ENCODE measurements at places on chromosomes 16 and 17. TPM values are rescaled to one million over a fixed set of nuclear protein-coding genes. Genes with fewer than 3 reads are reported as not detected.

PRSS53 gene
- 1.5 TPM for total RNA-seq

KRT32 gene
- not detected for total RNA-seq

STH gene
- total RNA-seq: not detected

KRTAP4-1 gene
- not detected for total RNA-seq

RNF157 gene
- total RNA-seq: 8.6 TPM

CANT1 gene
- 32.8 TPM for total RNA-seq

TNFRSF17 gene
- not detected for total RNA-seq

GDPD3 gene
- total RNA-seq: 0.67 TPM

MYH8 gene
- not detected for total RNA-seq

DOC2A gene
- 6.9 TPM for total RNA-seq

DNA sequence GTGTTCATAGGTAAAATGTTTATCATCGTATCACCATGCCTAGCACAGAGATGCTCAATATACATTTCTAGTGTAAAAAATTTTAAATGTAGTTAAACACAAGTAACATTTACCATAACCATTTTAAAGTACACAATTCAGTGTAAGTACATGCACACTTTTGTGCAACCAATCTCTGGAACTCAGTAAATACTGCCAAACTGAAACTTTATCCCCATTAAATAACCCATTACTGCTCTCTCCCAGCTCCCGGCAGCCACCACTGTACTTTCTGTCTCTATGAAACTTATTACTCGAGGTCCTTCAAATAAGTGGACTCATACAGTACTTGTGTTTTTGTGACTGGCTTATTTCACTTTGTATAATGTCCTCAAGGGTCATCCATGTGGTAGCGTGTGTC is 29.0 kb downstream of the RMI2 start:
- peak; percentile 6 for DNase-seq

GRCh38 chr16:74999219-74999608 is 390 bp downstream of the ZNRF1 start:
- no peak for DNase-seq

DNA sequence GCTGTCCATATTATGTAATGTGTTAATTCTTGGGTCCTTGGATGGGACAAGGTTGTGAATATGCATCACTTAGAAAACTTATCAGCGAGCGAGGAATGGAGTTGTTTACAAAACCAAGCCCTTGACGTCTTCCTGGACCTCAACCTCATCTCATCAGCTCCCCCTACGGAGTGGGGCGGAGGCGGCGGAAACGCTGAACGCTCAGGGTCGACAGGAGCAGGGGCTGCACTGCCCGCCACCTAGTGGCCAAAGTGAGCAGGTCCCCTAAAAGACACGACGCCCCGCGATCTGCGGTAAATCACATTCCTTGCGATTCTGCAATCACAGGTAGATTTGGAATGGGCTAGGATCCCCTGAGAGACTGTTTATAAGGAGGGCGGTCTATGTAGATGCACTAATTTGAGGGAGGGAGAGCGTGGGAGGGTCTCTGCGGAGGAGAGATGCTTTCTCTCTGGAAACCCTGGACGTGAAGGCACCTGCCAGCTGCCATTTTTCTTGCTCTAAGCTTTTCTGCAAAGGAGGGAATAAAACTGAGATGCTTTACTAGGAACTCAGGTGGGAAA is 5.4 kb upstream of the ICAM2 start:
- peak; percentile 88 for DNase-seq

DNA sequence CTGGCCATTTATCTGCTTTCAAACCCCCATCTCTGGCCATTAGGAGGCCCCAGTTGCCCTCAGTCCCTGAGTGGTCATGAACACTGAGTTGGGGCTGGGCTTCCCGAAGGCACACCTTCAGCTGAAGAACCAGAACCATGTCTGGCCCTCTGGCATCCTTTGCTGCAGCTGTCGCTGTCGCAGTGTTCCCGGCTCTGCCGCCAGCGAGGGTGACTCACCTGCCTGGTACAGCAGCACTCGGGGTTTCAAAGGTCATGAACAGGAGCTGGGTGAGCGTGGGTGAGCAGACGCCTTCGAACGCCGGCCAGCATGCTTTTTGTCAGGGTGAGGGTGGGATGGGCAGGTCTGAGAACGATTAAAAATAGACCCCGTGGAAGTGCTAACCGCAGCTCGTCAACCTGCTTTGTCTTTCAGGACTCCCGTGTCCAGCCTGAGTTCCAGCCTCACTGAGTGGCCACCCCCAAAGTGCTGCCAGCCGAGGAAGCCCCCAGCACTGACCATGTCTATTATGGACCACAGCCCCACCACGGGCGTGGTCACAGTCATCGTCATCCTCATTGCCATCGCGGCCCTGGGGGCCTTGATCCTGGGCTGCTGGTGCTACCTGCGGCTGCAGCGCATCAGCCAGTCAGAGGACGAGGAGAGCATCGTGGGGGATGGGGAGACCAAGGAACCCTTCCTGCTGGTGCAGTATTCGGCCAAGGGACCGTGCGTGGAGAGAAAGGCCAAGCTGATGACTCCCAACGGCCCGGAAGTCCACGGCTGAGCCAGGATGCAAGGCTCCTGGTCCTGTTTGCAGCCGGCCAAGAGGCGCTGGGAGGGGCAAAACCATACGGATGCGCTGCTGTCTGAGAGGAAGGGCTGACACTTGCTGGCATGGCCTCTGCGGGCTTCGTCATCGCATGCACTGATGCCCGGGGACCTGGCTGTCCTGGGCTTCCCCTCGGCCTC is 7.6 kb downstream of the SNN start:
- peak; percentile 85 for DNase-seq

GRCh38 chr16:47141773-47142485 is 1.8 kb downstream of the NETO2 start:
- peak; percentile 89 for DNase-seq

- no peak for DNase-seq
These were observed 22.5 kb upstream of the CHMP6 start for GRCh38 chr17:80969030-80969673.

DNA sequence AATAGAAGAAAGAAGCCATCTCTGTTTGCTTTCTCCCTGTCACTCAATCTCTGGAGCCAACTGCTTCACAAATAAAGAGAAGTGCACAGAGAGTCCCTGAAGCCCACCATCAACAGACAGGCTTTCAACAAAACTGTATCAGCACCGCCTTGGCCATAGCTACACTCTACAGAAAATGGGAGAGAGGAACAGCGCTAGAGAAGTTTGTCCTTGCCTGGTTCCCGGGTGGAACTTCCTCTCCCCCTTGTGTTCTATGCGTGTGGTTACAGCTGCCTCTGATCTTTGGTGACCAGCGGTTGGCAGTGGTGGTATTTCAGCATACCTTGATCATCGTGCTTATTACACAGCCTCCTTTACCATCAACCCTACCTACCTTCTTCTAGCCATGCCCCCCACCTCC is 91.4 kb upstream of the CCL2 start:
- peak; percentile 33 for DNase-seq

DNA sequence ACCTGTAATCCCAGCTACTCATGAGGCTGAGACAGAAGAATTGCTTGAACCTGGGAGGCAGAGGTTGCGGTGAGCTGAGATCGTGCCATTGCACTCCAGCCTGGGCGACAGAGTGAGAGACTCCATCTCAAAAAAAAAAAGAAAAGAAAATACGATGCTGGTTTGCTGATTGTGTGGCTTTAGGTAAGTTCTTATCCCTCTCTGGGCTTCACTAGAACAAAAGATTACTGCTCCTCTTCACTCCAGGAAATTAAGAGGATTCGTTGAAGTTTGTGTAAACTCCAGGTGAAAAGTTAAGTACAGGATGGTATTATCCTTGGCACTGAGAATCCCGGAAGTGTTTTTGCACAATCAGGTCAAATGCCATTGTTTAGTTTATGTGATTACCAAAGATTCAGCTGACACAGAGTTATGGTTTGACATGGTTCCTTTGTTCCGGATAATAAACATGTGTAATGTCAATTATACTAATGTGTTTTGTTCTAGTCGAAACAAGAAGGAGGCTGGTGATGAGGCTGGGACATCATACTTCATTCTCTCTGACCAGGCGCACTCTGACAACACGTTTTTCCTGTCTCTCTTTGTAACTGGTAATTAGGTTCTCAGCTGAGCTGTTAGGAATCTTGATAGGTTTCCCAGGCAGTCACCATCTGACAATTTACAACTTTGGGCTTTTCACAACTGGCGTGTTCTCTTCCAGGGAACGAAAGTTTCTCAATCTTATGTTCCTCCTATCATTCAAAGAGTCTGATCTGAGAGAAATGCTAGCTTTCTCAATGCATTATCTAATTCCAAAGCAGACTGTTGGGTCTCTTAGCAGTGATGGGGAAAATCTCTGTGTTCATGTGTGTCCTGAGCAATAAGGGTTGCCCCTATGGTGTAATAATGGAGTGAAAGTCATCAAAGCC is 10.8 kb upstream of the TAOK1 start:
- DNase-seq: no peak

DNA sequence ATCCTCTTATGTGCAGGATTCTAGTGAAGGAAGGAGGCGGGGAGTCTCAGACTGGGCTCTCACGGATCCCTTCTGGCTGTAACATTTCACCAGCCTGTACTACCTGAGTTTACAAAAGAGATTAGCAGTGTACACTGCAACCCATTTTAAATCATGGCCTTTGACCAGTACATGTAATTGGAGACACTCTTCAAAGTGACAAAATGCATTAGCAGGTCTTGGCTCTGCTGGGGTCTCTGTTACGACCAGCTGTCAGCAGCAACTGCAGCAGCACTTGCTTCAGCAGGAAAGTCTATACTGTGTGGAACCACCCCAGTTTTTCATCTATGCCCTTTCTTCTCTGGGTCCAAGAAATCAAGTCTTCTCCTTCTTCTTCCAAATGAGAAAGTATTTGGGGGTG is 322.8 kb upstream of the ASIC2 start:
- DNase-seq: no peak

GRCh38 chr16:19431636-19432340 is 14.1 kb downstream of the TMC5 start:
- peak; percentile 9 for DNase-seq

- DNase-seq: peak; percentile 82
These were observed 119.0 kb downstream of the SNX29 start for GRCh38 chr16:12095275-12096156.

- DNase-seq: peak; percentile 46
These were observed 2.2 kb upstream of the ZG16 start for GRCh38 chr16:29775742-29776408.

GRCh38 chr17:27669136-27669535 is 38.1 kb downstream of the LGALS9 start:
- no peak for DNase-seq

GRCh38 chr17:3846437-3847164 is 555 bp upstream of the NCBP3 start:
- DNase-seq: no peak

DNA sequence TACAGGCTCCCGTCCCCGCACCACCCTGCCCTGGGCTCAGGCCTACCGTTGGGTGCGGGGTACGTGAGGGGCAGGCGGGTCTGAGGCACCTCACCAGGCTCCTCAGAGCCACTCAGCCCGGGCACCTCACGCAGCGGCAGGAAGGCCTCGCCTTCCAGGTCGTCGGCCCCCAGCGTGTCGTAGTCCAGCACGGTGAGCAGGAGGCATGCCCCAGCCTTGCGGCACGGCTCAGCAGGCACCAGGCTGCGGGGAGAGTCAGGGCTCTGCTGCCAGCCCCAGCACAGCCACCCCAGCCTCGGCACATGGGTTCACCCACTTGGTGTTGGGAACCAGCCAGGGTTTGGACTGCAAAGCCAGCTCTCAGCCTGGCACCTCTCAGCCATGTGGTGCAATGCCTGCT is 15.5 kb downstream of the UNC13D start:
- DNase-seq: no peak

DNA sequence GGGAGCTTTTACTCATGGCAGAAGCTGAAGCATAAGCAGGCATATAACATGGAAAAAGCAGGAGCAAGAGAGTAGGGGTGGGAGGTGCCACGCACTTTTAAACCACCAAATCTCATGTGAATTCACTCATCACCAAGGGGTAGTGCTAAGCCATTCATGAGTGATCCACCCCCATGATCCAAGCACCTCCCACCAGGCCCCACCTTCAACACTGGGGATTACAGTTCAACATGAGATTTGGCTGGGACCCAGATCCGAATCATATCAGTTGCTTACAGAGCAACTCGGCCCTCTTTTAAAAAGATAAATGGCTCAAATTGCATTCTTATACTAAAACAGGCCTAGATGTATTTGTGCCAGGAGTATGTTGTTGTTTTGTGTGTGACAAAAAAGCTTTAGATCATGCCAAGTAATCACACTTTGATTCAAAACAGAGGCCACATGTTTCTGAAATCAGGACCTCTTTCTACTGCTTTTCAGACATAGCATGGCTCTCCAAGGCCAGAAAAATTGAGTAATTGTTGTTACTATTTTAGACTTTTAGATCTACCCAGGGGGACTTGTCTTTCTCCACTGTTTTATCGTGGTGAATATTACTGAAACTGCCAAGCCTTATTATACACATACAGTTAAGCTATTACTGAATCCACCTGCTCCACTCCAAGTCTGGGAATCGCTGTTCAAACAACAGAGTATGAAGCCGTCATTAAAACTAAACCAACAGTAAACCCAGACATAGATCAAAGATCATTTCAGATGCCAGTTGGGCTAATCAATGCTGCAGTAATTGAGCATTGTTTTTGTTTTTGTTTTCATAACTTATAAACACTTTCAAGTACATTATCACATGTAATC is 163.3 kb downstream of the KCNJ2 start:
- no peak for DNase-seq

DNA sequence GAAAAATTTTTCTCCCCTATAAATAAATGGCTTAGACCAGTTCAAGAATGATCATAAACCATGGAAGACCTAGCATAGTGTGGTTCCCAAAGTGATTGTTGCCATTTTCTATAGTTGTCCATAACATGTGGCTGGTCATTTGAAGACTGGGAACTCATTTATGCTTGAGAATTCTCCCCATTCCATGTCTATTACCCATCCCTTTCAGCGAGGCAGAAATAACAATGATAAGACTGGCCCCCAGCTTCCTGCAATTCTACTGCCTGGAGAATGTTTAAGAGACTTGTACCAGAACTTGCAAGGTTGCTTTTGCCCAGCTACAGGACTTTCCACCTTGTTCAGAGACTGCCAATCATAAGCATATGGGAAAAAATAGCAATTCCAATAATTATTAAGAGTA is 146.5 kb upstream of the CDH11 start:
- DNase-seq: no peak

DNA sequence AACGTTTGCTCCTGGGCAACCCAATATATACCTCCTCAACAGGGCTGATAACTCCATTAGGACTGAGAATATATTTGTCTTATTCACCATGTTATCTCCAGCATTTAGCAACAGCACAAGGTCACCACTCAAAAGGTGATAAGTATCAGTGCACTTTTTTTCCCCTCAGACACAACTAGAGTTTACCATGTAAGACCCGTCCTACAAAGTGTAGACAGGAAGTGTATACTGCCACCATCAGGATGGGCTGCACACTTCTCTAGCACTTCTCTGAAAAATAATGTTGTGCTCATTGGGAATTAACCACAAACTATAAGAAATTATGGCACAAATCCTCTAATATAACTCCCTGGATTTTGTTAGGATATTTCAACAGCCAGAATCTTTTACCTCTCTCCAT is 5.7 kb upstream of the VAT1L start:
- DNase-seq: no peak

GRCh38 chr17:76281573-76282371 is 16.6 kb downstream of the UBALD2 start:
- no peak for DNase-seq

- DNase-seq: no peak
These were observed 305.7 kb upstream of the XYLT1 start for GRCh38 chr16:17776465-17776864.
